HS-5 (cell line): ENCODE measurements at places on chromosomes 7 and 10.

DNA sequence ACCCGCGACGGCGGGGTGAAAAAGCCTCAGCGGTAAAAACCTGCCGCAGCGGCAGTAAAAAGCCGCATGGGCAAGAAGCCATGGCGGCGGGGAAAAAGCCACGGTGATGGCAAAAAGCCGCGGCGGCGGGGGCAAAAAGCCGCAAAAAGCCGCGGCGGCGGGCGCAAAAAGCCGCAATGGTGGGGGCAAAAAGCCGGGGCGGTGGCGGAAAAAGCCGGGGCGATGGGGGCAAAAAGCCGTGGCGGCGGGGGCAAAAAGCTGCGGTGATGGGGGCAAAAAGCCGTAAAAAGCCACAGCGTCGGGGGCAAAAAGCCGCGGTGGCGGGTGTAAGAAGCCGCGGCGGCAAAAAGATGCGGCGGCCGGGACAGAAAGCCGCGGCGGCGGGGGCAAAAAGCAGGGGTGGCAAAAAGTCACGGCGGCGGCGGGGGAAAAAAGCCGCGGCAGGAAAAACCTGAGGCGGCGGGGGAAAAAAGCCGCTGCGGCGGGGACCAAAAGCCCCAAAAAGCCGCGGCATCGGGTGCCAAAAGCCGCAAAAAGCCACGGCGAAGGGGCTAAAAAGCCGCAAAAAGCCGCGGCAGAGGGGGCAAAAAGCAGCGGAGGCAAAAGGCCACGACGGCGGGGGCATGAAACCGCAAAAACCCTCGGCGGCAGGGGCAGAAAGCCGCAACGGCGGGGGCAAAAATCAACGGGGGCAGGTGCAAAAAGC is 488.5 kb downstream of the ZNF33B start:
- no peak for DNase-seq

- no peak for DNase-seq
Measured at GRCh38 chr7:50209461-50210135, 94.9 kb upstream of the IKZF1 start.

DNA sequence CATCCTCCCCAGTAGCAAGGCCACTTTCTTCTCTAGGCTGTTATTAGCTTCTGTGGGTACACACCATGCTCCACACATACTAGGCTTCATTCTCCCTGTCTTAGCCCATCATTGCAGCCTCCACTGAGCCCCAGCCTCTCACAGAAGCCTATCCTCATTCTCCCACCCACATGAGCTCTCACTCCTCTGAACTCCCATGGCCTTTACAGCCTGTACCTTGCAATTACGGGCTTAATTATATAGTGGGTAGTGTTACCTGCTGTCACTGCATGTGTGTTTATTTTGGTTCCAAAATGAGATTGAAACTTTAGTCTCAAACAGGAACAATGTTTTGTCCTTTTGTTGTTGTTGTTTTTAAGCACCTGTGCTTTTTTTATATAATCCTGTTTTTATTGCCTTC is 460.0 kb downstream of the KCNMA1 start:
- no peak for DNase-seq

- no peak for DNase-seq
Measured at GRCh38 chr10:124035306-124035927, 58.0 kb downstream of the CHST15 start.

DNA sequence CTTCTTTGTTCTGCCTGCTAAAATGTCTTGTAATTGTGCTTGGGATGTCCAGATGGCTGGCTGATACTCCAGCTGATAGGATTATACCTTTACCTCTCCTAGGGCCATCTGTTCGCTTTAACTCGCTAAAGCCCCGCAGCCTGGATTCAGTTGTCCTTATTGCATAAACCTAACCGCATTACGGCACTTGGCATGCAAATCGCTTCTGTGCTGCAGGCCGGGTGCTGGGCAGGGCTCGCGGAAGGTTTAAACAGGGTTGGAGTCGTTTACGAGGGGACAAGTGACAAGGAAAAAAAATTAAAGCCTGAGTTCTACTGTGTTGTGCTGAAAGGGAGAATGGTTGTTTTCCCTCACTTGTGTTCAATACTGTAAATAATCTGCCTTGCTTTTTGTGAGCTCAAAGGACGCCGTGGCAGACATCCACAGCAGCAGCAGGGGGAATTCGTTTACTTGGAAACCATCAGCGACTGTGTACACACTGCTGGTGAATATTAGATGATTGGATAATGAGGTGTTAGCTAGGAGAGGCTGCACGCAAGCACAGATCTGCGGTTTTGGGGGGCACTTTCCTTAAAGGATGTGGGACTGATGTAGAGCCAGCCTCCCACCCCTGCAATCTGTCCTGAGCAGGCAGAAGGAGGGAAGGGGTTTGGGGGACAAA is 93.0 kb downstream of the EBF3 start:
- DNase-seq = no peak
